Activated T-cell treated with anti-CD3 and anti-CD28 coated beads, Interleukin-2, amount 50 U/mL, for 4 hours (primary cell): ENCODE measurements at places on chromosomes 11 and 22. TPM values are rescaled to one million over a fixed set of nuclear protein-coding genes. Genes with fewer than 3 reads are reported as not detected.

GRCh38 chr11:61153593-61154095, 7.6 kb downstream of the VPS37C start:
- no peak for DNase-seq

DNA sequence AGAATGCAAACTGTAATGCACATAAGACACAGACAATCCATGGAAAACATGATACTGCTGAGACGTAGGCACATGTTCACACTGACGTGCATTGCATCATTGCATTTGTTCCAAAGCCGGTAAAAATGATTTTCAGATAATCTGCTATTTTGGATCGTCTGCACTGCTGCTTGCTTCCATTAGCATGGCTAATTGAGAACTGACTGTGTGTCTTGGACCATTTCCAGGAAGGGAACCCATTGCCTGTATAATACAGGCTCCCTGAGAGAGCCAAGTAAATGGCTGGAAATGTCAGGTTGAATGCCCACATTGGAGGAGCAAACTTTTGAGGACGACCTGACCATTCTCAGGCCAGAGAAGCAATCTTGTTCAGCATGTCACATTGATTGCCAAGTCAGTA, 304.8 kb downstream of the ST3GAL4 start:
- no peak for DNase-seq

Gene TEF
- 2.9 TPM for total RNA-seq

GRCh38 chr11:12842933-12843636, 166.0 kb upstream of the RASSF10 start:
- DNase-seq = no peak

GRCh38 chr22:37282385-37282677, at the start of gene CYTH4:
Gene CYTH4 (plus strand): TSS chr22:37282508. CDS start chr22:37282570, 62 bp downstream.
- peak; percentile 78 for DNase-seq

- DNase-seq = no peak
These were observed 27.1 kb upstream of the TMA7B start for GRCh38 chr22:39932918-39933649.

- no peak for DNase-seq
These were observed 3.7 kb downstream of the OSBP start for GRCh38 chr11:59611570-59612565.

Gene SPI1
- total RNA-seq = 1.1 TPM

Gene ZW10
- 20.6 TPM for total RNA-seq

Gene HORMAD2
- total RNA-seq = not detected

- DNase-seq = no peak
These were observed 31.7 kb upstream of the MOB2 start for GRCh38 chr11:1518301-1518700.

GRCh38 chr11:74232311-74232950, 61.3 kb downstream of the PPME1 start:
- DNase-seq = no peak
